ENCODE measurements at places on chromosomes 1 and 21.

- H3K27ac ChIP-seq, result no peak overlapping the region
- H3K4me3 ChIP-seq, result no peak overlapping the region
- H3K27me3 ChIP-seq, result peaks cover 100% of the 10 kb centered on the region
- no peak for DNase-seq
- H3K4me1 ChIP-seq, result peaks cover 51% of the 10 kb centered on the region
Observed at GRCh38 chr1:90728502-90729287, 11.6 kb upstream of the BARHL2 start.

GRCh38 chr1:157490467-157491165 lies 61.7 kb downstream of the FCRL5 start:
- DNase-seq, result no peak
- no peak overlapping the region for H3K27ac ChIP-seq
- H3K4me1 ChIP-seq, result no peaks in the 10 kb centered on the region
- peaks cover 13% of the 10 kb centered on the region for H3K27me3 ChIP-seq
- no peak overlapping the region for H3K4me3 ChIP-seq
- H3K36me3 ChIP-seq, result no peaks in the 10 kb centered on the region

DNA sequence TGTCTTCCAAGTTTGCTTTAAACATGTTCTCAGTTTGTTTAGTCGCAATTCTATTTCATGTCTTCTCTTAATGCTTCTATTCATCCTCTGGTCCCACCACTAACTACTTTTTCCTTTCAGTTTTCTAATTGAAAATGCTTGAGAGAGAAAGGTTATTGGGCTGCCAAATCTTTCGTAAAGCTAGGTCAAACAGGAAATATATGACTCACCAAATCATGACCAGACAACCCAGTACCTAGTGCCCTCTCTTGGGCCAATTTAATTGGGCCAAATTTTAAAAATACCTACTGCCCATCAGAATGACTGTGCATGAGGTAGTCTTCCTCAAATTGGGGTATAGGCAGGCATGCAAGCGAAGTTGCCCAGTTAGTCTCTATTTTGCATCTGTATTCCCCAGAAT lies 295.4 kb upstream of the PBX1 start:
- no peak for DNase-seq
- no peak overlapping the region for H3K27ac ChIP-seq
- no peaks in the 10 kb centered on the region for H3K4me1 ChIP-seq
- no peak overlapping the region for H3K4me3 ChIP-seq

- no peaks in the 10 kb centered on the region for H3K36me3 ChIP-seq
- peak overlapping the region; percentile 50 for H3K27ac ChIP-seq
- no peaks in the 10 kb centered on the region for H3K27me3 ChIP-seq
- no peak overlapping the region for H3K4me3 ChIP-seq
- DNase-seq, result no peak
Observed at GRCh38 chr1:8663915-8664329, 153.5 kb downstream of the RERE start.

DNA sequence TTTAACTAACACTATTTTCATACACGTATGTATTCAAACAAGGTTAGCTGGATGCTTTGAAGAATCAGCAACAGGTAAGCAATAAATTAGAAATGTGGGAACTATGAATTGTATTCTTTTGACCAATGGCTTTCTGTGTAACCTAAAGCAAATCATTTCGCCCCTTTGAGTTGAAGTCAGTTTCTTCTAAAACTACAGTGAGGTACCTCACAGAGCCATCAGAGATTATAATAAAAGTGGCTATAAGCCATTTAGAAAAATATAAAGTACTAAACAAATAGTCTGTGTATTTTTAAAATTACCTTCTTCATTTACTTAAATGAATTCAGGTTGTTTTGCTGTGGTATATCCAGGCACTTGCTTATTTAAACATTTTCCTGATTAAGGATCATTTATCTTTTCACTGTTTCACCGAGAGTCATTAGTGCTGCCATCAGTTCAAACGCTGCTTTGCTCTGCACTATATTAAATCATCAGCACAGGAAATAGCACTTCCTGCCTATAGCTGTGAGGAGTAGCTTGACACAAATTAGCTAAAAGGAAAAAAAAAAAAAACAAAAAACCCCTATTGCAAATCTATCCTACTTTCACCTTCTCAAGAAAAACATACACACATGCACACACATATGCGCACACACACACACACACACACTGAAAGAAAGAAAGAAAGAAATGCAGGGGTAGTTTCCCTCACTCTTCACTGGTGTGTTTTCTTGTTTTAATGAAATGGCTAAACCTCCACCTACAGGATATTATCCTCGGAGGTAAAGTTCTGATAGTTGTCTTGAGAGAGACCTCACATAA lies 39.8 kb upstream of the C1orf105 start:
- no peak overlapping the region for H3K27ac ChIP-seq
- no peak overlapping the region for H3K4me3 ChIP-seq
- DNase-seq, result no peak

GRCh38 chr1:2587071-2587859 lies 688 bp downstream of the PRXL2B start:
- H3K27me3 ChIP-seq, result no peaks in the 10 kb centered on the region
- DNase-seq, result no peak
- peaks cover 15% of the 10 kb centered on the region for H3K4me1 ChIP-seq
- H3K4me3 ChIP-seq, result peak overlapping the region; percentile 84

GRCh38 chr1:203040513-203041275 lies 14.4 kb downstream of the PPFIA4 start:
- H3K4me1 ChIP-seq, result peaks cover 42% of the 10 kb centered on the region
- H3K27ac ChIP-seq, result peak overlapping the region; percentile 9
- no peaks in the 10 kb centered on the region for H3K36me3 ChIP-seq
- H3K27me3 ChIP-seq, result no peaks in the 10 kb centered on the region
- no peak overlapping the region for H3K4me3 ChIP-seq
- DNase-seq, result no peak

- H3K27me3 ChIP-seq, result no peaks in the 10 kb centered on the region
- H3K36me3 ChIP-seq, result no peaks in the 10 kb centered on the region
- H3K27ac ChIP-seq, result no peak overlapping the region
- DNase-seq, result peak; percentile 74
Observed at GRCh38 chr1:159936273-159936904, 9.0 kb downstream of the IGSF9 start.

DNA sequence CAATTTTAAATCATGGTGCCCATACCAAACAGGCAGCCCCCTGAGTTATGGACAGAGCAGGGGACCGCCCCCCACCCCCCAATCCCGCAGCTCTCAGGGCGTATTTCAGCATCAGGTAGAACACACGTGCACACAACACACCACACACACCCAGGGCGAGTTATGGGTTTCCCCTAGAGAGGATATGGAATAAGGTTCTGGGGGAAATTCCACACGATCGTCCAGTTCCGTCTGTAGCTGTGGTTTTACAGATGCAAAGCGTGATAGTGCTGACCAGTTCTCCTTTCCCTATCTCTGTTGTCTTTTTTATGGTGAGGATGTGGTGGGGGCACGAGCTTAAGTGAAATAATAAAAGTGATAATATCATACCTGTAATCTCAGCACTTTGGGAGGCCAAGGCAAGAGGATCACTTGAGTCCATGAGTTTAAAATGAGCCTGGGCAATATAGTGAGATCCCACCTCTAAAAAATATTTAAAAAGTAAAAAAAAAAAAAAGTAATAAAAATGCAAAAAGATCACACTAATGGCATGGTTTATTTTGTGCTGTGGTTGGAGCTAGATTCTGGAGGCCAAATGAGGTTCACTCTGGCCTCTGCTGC lies 25.1 kb downstream of the C2CD2 start:
- DNase-seq, result no peak
- H3K27ac ChIP-seq, result peak overlapping the region; percentile 37
- no peak overlapping the region for H3K4me3 ChIP-seq
- H3K4me1 ChIP-seq, result peaks cover 3% of the 10 kb centered on the region
- H3K36me3 ChIP-seq, result no peaks in the 10 kb centered on the region
- no peaks in the 10 kb centered on the region for H3K27me3 ChIP-seq

DNA sequence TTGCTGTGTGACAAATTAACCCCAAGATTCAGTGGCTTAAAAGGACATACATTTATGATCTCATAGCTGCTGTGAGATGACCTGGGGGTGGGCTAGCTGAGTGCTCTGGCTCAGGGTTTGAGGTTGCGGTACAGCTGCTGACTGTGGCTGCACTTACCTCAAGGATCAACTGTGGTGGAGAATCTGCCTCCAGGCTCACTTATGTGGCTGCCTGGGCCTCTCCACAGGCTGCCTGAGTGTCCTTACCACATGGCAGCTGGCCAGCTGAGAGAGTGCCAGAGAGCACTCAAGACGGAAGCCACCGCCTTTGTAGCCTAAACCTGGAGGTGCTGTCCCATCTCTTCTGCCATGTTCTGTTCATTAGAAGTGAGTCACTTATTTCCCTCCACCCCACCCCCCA lies 5.7 kb downstream of the LRRC71 start:
- peaks cover 60% of the 10 kb centered on the region for H3K27me3 ChIP-seq
- no peak overlapping the region for H3K27ac ChIP-seq
- peaks cover 18% of the 10 kb centered on the region for H3K4me1 ChIP-seq
- DNase-seq, result no peak

- H3K4me3 ChIP-seq, result no peak overlapping the region
- no peak overlapping the region for H3K27ac ChIP-seq
- DNase-seq, result no peak
- no peaks in the 10 kb centered on the region for H3K27me3 ChIP-seq
Observed at GRCh38 chr1:57281324-57281723, 142.5 kb downstream of the DAB1 start.

GRCh38 chr1:48725341-48726046 lies 51.2 kb downstream of the BEND5 start:
- no peak overlapping the region for H3K27ac ChIP-seq
- no peak overlapping the region for H3K4me3 ChIP-seq

DNA sequence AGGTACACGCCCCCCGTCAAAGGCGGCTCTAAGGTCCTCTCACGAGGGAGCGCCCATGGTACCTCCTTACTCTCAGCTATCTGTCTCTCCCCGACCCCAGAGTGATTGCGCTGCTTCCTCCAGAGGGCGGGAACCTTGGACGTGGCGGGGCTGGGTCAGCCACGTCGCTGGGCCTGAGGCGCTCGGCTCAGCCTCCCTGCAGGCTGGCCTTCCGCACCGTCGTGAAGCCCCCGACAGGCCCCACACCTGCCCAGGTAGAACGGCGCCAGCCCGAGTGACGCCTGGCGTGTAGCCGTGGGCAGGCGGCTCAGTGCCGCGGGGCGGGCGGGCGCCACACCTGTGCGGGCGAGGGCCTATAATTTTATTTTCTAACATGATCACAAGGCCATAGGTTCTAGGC lies 122.2 kb upstream of the BEND5 start:
- H3K27me3 ChIP-seq, result peaks cover 21% of the 10 kb centered on the region
- no peak for DNase-seq
- H3K4me3 ChIP-seq, result no peak overlapping the region
- H3K27ac ChIP-seq, result no peak overlapping the region
- H3K4me1 ChIP-seq, result no peaks in the 10 kb centered on the region
- H3K36me3 ChIP-seq, result no peaks in the 10 kb centered on the region

DNA sequence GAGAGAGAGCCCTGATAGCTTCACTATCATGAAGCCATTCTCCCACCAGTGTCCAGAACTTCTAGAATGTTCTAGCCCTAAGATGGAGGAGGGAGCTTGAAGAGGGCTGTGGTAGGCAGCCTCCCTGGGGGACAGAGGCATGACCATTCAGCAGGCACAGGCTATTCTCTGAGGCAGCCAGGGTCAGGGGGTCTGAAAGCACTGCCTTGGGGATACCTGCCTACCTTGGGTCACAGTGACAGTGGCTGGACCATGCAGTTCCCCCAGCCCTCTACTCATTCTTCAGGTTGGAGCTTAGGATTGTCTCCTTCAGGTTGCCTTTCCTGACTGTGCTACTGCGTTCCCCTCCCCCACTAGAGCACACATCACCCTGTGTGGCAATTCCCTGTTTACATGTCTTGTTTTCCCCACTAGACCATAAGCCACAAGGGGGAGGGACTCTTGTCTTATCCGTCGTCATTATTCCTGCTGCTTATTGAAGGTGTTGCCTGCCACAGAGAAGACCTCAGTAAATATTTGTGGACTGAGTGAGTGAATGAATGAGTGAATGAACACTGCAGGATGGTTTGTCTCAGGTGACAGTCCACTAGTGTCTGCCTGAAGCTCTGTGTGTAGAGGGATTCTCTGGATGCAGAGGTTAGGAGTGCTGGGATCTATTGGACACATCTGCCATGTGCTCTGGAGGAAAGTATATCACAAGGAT lies 5.2 kb downstream of the ZDHHC18 start:
- no peak overlapping the region for H3K27ac ChIP-seq
- no peak overlapping the region for H3K4me3 ChIP-seq
- DNase-seq, result no peak
- H3K27me3 ChIP-seq, result no peaks in the 10 kb centered on the region

DNA sequence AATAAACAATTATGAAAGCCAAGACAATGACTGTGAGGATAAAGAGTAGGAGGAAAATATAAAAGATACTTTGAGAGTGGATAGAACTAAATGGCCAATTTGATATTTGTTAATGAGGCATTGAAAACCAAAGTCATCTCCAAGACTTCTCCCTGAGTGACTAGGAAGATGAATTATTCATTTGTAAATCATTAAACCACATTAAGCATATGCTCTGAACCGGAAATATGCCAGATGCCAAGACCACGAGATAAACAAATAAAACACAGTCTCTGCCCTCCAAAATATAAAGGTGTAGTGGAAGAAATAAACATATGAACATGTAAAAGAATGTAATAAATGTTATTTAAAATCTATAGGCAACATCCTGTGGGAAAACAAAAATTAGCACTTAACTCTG lies 78.8 kb downstream of the MRPL39 start:
- H3K27ac ChIP-seq, result no peak overlapping the region
- no peaks in the 10 kb centered on the region for H3K27me3 ChIP-seq
- no peaks in the 10 kb centered on the region for H3K4me1 ChIP-seq
- no peak overlapping the region for H3K4me3 ChIP-seq
- H3K36me3 ChIP-seq, result no peaks in the 10 kb centered on the region

- DNase-seq, result no peak
- H3K27me3 ChIP-seq, result no peaks in the 10 kb centered on the region
- H3K36me3 ChIP-seq, result no peaks in the 10 kb centered on the region
- H3K27ac ChIP-seq, result no peak overlapping the region
- H3K4me3 ChIP-seq, result no peak overlapping the region
Observed at GRCh38 chr1:245116751-245117150, 38.0 kb upstream of the KIF26B start.

GRCh38 chr21:39444421-39445180 lies 977 bp downstream of the LCA5L start:
- H3K27me3 ChIP-seq, result no peaks in the 10 kb centered on the region
- peak overlapping the region; percentile 95 for H3K27ac ChIP-seq
- H3K36me3 ChIP-seq, result no peaks in the 10 kb centered on the region
- no peak for DNase-seq
- peak overlapping the region; percentile 84 for H3K4me3 ChIP-seq

DNA sequence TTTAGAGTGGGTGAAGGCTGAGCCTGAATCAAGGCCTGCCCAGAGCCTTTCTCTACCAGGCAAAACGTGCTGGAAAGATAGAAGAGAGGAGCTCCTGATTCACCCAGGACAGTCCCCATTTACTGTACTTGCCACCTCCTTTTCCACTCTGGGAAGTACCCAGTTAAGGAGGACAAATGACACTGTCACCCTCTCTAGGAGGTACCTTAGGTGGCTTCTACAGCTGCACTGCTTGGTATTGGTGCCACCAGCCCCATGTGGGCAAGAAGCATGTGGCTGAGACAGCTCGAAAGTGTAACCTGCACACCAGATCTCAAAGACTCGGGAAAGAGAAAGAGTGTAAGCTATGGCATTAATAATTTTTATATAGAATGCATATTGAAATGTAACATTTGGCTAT lies 42.3 kb downstream of the RUNX1 start:
- H3K27ac ChIP-seq, result no peak overlapping the region
- DNase-seq, result no peak
- no peak overlapping the region for H3K4me3 ChIP-seq
- no peaks in the 10 kb centered on the region for H3K4me1 ChIP-seq

- no peaks in the 10 kb centered on the region for H3K4me1 ChIP-seq
- no peak for DNase-seq
- H3K27ac ChIP-seq, result no peak overlapping the region
- no peak overlapping the region for H3K4me3 ChIP-seq
Observed at GRCh38 chr1:80994934-80995333, 805.8 kb upstream of the ADGRL2 start.
